Colonic mucosa (tissue), 4 donors: ENCODE measurements at places on chromosomes 12 and 14.

- DNase-seq: peak; percentile 95
- H3K4me1 ChIP-seq: peaks cover 8% of the 10 kb centered on the region
- H3K27me3 ChIP-seq: no peaks in the 10 kb centered on the region
- H3K4me3 ChIP-seq: peak within 1 kb of the TSS; percentile 100
- peak within 1 kb of the TSS; percentile 96 for H3K27ac ChIP-seq
- peaks cover 17% of the 10 kb centered on the region for H3K36me3 ChIP-seq
Observed at GRCh38 chr14:58298477-58299400, at the start of gene ARID4A. ARID4A (plus strand) TSS chr14:58298555; CDS start chr14:58299855, 1,300 bp downstream.

DNA sequence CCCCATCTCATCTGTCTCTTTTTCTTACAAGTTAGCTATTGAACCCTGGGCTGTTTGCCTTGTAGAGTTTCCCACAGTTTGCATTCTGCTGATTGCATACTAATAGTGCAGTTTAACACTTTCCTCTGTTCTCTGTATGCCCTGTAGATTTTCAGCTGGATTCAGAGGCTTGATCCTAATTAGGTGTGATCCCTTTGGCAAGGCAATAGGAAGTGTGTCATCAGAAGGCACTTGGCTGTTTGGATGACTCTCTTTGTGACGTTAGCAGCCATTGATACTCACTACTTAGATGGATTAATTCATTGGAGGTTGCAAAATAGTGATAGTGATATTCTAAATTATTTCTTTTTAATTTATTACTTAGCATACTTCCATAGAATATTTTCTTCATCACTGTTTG, 33.6 kb downstream of the FUT8 start:
- no peaks in the 10 kb centered on the region for H3K27me3 ChIP-seq
- H3K27ac ChIP-seq: no peak overlapping the region
- H3K4me1 ChIP-seq: no peaks in the 10 kb centered on the region
- H3K4me3 ChIP-seq: no peak overlapping the region
- no peaks in the 10 kb centered on the region for H3K36me3 ChIP-seq

DNA sequence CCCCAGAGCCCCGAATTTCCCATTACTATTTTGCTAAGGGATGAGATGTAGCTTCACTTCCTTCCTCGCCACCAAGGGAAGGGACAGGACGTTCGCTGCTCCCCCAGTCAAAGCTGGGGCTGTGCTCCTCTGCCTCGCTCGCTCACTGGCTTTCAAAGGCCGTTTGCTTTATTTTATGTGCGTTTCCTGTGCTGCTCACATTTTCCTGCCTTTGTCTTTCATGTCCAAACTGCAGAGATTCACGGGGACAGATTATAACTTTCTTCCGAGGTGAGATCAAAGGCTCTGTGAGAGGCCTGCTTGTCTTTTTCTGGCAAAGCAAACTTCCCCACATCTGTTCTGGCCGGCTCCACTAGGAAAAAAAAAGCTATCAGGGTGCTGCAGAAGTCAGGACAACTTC, 76.0 kb upstream of the FZD10 start:
- H3K36me3 ChIP-seq: no peaks in the 10 kb centered on the region
- H3K4me1 ChIP-seq: no peaks in the 10 kb centered on the region
- DNase-seq: no peak
- H3K27ac ChIP-seq: no peak overlapping the region
- H3K27me3 ChIP-seq: no peaks in the 10 kb centered on the region
- H3K4me3 ChIP-seq: no peak overlapping the region

GRCh38 chr12:119744900-119745606, 77.1 kb downstream of the PRKAB1 start:
- H3K27me3 ChIP-seq: no peaks in the 10 kb centered on the region
- no peak for DNase-seq
- no peak overlapping the region for H3K27ac ChIP-seq
- H3K4me3 ChIP-seq: no peak overlapping the region

DNA sequence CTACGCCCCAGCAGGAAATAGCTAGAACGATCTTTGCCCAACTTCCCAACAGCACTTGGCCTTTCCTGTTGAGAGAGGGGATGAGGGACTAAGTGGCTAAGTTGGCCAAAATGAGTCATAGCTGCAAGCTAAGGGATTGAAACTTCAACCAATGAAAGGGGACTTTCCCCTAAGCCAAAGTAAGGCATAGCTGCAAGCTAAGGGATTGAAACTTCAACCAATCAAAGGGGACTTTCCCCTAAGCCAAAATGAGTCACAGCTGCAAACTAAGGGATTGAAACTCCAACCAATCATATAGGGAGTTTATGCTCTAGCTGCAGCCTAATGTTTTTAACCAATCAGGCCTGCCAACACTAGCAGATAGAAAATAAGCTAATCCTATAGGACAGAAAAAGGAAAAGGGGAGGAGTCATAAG, 100.5 kb upstream of the SSTR1 start:
- H3K36me3 ChIP-seq: no peaks in the 10 kb centered on the region
- no peaks in the 10 kb centered on the region for H3K27me3 ChIP-seq
- no peaks in the 10 kb centered on the region for H3K4me1 ChIP-seq
- no peak overlapping the region for H3K4me3 ChIP-seq
- DNase-seq: no peak
- H3K27ac ChIP-seq: no peak overlapping the region

DNA sequence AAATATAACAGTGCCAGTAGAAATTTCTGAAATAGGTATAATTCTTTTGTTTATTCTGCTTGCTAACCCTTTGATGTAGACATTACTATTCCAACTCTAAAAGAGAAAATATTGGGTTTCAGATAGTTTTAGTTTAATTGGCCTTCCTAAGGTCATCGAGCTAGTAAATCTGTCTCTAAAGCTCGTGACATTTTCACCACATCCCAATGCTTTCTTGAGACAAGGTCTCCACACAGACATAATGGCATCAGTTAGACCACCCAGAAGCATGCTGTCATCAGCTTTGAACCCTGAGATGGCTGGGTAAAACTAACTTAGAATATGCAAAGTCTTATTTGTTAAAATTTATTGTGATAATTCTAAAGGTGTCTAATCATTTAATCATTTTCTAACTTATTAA, 52.0 kb downstream of the PIK3C2G start:
- H3K27ac ChIP-seq: no peak overlapping the region
- H3K27me3 ChIP-seq: no peaks in the 10 kb centered on the region
- no peaks in the 10 kb centered on the region for H3K4me1 ChIP-seq
- DNase-seq: no peak
- no peak overlapping the region for H3K4me3 ChIP-seq

DNA sequence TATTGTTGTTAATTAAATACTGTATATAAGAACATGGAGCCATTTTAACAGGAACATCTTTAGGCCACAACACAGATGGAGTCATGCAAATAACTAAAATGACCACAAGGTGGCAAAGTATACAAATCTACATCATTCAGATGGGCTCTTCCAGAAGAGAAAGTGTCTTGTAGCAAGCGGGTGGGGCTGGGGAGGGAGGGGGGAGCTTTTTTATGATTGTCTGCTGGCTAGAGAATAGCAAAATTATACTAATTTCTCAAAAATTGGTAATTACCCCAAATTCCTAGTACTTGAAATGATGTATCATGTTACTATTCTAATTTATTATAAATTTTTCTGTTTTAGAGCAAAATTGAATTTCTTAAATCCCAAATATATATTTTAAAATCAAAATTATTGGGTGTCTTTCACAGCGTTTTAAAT, 378.7 kb downstream of the PRKD1 start:
- H3K27ac ChIP-seq: no peak overlapping the region
- no peaks in the 10 kb centered on the region for H3K27me3 ChIP-seq
- H3K4me3 ChIP-seq: no peak overlapping the region

DNA sequence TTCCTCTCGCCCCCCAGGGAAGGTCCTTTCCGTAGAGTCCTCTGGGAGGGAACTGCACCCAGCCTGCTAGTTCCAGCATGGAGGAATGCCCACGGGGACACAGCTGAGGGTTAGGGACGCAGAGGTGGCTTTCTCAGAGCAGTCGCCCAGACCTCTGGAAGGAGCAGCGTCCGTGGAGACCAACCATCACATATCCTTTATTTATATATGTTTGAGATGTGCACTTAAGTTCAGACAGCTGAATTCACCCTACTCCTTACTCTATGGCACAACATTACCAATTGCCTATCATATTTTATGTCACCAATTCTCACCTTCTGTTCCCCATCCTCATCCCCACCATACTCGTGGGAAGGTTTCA, 305.6 kb upstream of the DIO3 start:
- no peak overlapping the region for H3K27ac ChIP-seq
- no peaks in the 10 kb centered on the region for H3K36me3 ChIP-seq
- no peaks in the 10 kb centered on the region for H3K4me1 ChIP-seq
- H3K27me3 ChIP-seq: no peaks in the 10 kb centered on the region
- no peak for DNase-seq

- no peaks in the 10 kb centered on the region for H3K36me3 ChIP-seq
- H3K27ac ChIP-seq: no peak overlapping the region
- H3K27me3 ChIP-seq: no peaks in the 10 kb centered on the region
Observed at GRCh38 chr12:810671-811415, 58.5 kb downstream of the WNK1 start.

GRCh38 chr12:120007272-120007671, 18.2 kb downstream of the BICDL1 start:
- H3K4me1 ChIP-seq: no peaks in the 10 kb centered on the region
- no peaks in the 10 kb centered on the region for H3K36me3 ChIP-seq
- H3K27me3 ChIP-seq: no peaks in the 10 kb centered on the region
- H3K4me3 ChIP-seq: no peak overlapping the region

DNA sequence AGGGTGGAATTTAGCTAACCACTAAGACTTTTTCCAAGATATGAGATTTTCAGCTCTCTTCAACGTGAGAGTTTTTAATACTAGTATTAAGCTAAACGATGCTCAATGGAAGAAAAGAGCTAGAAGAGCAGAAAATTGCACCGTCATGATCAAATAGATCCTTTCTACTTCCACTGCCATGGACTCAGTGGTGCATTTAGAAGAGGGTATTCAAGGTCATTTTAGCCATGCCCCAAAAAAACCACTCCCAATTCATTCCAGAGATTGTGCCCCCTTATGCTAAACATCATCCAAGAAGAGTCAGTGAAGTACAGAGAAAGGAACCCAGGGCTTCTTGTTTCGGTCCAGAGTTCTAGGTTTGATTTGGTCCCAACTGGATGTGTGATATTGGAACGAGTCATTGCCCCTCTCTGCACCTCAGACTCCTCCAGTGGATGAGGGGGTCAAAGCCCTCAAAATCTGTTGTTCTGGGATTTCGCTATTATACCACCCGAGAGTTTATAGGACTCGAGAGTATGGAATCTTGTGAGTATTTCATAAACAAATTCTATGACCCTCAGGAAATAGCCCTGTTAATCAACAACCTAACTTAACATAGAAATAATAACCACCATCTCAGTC, 55.2 kb downstream of the DAD1 start:
- no peaks in the 10 kb centered on the region for H3K4me1 ChIP-seq
- H3K36me3 ChIP-seq: no peaks in the 10 kb centered on the region

DNA sequence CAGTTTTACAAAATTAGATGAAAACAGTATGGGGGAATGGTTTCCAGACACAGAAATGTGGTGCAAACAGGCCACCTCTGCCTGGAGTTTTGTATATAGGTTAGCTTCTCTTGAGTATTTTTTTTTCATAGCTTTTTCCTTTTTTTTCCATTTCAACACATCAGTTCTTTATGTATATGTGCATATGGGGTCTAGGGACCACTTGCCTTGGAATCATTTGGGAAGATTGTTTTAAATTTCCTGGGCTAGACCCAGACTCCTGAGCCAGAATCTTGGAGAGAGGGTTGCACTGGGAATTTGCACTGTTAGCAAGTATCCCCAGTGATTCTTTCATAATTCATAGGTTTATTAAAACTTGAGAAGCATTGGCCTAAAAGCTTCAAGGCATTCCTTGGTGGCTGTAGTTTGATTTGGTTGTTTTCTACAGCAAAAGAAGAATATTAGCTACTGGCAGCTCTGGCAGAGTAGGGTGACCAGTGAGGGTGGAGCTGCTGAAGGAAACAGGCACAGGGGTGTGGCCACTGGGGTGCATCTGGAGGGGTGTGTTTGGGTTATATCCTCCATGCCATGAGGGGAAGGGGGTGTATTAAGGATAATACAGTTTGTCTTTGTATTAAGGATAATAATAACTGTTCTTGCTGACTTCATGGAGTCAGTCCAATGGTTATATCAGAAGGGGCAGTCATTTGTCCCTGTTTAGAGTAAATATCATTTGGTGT, 22.8 kb downstream of the PPP1R36 start:
- H3K4me3 ChIP-seq: no peak overlapping the region
- no peaks in the 10 kb centered on the region for H3K27me3 ChIP-seq
- no peaks in the 10 kb centered on the region for H3K4me1 ChIP-seq

DNA sequence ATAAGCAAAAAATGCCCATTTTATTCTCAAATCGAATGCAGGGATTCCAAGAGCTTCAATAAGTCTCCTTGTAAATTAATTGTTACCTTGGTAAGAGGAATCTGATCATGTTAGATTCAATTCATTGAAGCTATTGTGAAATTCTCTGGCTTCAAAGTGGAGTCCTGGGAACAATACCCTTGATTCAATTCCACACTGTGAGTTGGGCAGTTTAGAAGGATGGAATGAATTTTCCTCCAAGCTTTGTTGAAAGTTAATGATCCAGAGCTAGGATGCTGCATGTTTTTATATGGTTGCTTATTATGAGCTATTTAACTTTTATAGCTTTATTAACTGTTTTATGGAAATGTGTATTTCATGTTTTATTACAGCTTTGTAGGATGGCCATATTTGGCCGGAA, 89.9 kb upstream of the IGF1 start:
- H3K4me1 ChIP-seq: no peaks in the 10 kb centered on the region
- no peak for DNase-seq
- no peaks in the 10 kb centered on the region for H3K36me3 ChIP-seq
- no peak overlapping the region for H3K4me3 ChIP-seq

DNA sequence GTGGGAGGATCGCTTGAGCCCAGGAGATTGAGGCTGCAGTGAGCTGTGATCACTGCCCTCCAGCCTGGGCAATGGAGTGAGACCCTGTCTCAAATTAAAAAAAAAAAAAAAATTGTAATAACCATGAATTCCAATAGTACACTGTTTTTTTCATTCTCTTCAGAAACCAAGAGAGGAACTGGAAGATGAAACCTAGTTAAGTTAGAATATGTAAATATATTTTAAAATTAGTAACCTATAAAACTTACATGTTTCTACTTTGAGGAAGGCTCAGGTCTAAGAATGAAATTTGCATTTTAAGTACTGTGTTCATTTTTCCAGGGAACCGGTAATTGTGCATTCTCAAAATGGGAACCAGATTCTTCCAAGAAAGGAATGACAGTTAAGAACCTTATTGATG, 18.8 kb downstream of the KNTC1 start:
- H3K4me3 ChIP-seq: no peak overlapping the region
- H3K27ac ChIP-seq: no peak overlapping the region
- no peak for DNase-seq
- no peaks in the 10 kb centered on the region for H3K36me3 ChIP-seq
- H3K27me3 ChIP-seq: no peaks in the 10 kb centered on the region
